ENCODE measurements at places on chromosomes 5 and 9.
A peak's percentile ranks its signal among the peaks of the same experiment; 100 is the strongest.

- H3K4me1 ChIP-seq = no peaks in the 10 kb centered on the region
- H3K4me3 ChIP-seq = no peak overlapping the region
- no peaks in the 10 kb centered on the region for H3K36me3 ChIP-seq
- no peak for DNase-seq
These were observed 50.3 kb upstream of the VPS13A start for GRCh38 chr9:77127071-77127470.

- H3K27ac ChIP-seq = no peak overlapping the region
- no peaks in the 10 kb centered on the region for H3K4me1 ChIP-seq
- H3K36me3 ChIP-seq = no peaks in the 10 kb centered on the region
- no peak overlapping the region for H3K4me3 ChIP-seq
These were observed 18.1 kb upstream of the SYK start for GRCh38 chr9:90783552-90783951.

- peak; percentile 83 for DNase-seq
- H3K27ac ChIP-seq = peak overlapping the region; percentile 95
- peaks cover 63% of the 10 kb centered on the region for H3K4me1 ChIP-seq
- H3K4me3 ChIP-seq = peak overlapping the region; percentile 81
- H3K27me3 ChIP-seq = no peaks in the 10 kb centered on the region
These were observed 196.8 kb downstream of the AUH start for GRCh38 chr9:91164724-91165520.

GRCh38 chr5:42390115-42390514 is 33.1 kb upstream of the GHR start:
- no peak for DNase-seq
- no peaks in the 10 kb centered on the region for H3K27me3 ChIP-seq
- H3K4me1 ChIP-seq = no peaks in the 10 kb centered on the region

GRCh38 chr9:20621471-20622329 is 599 bp downstream of the MLLT3 start:
- no peaks in the 10 kb centered on the region for H3K27me3 ChIP-seq
- peak; percentile 78 for DNase-seq
- peak overlapping the region; percentile 89 for H3K4me3 ChIP-seq

DNA sequence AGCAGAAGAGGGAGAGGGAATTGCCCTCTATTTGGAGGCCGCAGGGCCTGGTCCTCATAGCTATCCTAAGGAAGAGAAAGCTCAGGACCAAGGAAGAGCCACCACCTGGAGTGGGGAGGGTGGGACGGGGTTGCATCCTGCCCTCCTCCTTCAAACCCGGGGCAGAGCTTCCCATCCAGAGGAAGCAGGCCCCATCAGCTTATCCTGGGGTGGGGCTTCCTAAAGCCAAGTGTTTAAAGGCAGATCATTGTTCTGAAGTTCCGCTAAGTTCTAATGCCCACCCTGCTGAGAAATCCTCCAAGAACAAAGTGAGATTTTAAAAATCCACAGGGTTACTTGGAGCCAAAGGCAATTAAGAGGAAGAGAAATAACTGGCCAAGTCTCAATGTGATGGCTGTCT is 210.3 kb downstream of the C9orf152 start:
- H3K27me3 ChIP-seq = peaks cover 15% of the 10 kb centered on the region
- no peak for DNase-seq
- H3K4me3 ChIP-seq = no peak overlapping the region
- H3K27ac ChIP-seq = no peak overlapping the region
- peaks cover 12% of the 10 kb centered on the region for H3K36me3 ChIP-seq

All from activated CD4-positive, alpha-beta T cell treated with anti-CD3 and anti-CD28 coated beads, Interleukin-2, amount 10 ng/mL, durations not matched to agents 7 days and 5 days (primary cell).